Muscle of leg (tissue), 16 donors: ENCODE measurements at places on chromosomes 7 and 10. TPM values are rescaled to one million over a fixed set of nuclear protein-coding genes. Genes with fewer than 3 reads are reported as not detected.

The MBLAC1 gene
- polyA plus RNA-seq: 1.3 TPM

The HOXA2 gene
- polyA plus RNA-seq: 0.94 TPM

DNA sequence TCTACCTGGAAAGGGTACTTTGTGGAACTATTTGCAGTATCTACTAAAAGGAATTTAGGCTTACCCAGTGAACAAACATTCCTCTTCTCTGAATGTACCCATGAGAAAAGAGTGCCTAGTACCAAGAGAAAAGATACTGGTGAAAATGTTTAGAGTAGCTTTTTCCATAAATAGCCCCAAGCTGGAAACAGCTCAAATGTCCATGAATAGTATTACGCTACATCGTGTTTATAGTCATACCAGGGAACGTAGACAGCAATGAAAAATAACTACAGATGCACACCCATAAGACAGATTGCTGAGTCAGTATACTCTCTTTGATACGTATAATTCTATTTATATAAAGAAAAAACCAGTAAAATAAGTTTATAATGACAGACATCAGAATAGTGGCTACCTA lies 285.9 kb downstream of the KLF6 start:
- no peak for DNase-seq

DNA sequence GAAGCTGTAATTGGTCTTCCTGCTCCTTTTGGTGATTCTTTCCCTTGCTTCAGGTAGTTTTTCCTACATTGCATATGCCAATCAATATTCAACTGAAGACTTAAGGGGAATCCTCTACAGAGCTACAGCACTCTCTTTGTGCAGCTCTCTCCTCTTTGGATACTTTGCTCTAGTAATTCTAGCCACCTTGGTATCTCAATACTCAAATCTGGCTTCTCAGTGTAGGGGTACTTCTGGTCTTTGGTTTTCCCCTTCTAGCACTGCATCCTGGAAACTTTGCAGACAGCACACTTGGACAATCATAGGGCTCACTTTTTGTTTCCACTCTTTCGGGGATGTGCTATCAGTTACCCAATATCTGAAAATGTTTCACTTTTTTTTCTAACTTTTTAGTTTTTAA lies 9.9 kb downstream of the PHTF2 start:
- DNase-seq: no peak

GRCh38 chr7:94178230-94178629 lies 174.1 kb upstream of the BET1 start:
- no peak for DNase-seq

DNA sequence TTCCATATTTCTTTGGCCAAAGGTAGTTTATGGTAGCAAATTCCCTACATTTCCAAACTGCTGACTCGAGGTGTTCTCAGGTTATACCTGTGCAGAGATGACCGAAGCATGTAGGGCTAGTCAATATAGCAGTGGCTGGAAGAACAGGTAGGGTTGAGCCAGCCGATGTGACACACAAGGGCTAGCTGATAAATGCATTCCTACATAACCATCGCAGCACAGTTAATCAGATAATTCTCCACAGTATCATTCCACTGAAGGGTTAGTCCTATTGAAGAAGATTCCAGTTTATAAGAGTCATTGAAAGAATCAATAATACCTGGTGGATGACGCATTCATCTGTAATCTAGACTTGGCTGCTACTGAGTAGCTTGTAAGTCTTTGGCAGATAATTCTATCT lies 220.0 kb downstream of the KIF20B start:
- DNase-seq: no peak
